ENCODE measurements at places on chromosomes 16 and 17. TPM values are rescaled to one million over a fixed set of nuclear protein-coding genes. Genes with fewer than 3 reads are reported as not detected.
A peak's percentile ranks its signal among the peaks of the same experiment; 100 is the strongest.

GRCh38 chr16:10128397-10129258 is 53.6 kb downstream of the GRIN2A start:
- no peak for DNase-seq

KRT28 gene
- total RNA-seq, result not detected

DNA sequence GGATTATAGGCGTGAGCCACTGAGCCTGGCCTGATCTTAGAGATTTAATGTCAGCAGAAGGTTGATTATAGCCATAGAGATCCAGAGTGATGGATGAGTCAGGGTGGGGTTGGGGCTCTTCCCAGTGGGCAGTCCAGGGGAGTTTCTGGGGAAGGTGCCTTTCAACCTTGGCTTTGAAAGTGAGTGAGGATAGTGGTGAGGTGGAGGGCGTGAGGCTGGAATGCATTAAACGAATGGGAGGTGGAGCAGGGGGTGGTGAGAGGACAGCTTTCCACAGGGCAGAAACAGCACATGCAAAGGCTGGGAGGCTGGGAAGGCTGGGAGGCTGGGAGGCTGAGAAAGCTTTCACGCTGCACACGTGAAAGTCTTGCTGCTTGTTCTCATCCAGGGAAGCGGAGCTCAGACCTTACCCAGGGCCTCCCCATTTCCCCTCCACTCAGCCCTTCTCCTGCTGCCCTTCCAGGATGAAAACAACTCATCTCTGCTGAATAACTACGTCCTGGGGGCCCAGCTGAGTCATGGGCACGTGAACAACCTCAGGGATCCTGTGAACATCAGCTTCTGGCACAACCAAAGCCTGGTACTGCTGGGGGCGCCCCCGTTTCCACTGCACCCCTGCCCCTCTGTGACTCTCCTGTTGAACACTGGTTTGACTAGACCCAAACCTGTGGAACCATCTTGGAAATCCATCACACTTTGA is 22.3 kb downstream of the ADGRG5 start:
- no peak for DNase-seq

DNA sequence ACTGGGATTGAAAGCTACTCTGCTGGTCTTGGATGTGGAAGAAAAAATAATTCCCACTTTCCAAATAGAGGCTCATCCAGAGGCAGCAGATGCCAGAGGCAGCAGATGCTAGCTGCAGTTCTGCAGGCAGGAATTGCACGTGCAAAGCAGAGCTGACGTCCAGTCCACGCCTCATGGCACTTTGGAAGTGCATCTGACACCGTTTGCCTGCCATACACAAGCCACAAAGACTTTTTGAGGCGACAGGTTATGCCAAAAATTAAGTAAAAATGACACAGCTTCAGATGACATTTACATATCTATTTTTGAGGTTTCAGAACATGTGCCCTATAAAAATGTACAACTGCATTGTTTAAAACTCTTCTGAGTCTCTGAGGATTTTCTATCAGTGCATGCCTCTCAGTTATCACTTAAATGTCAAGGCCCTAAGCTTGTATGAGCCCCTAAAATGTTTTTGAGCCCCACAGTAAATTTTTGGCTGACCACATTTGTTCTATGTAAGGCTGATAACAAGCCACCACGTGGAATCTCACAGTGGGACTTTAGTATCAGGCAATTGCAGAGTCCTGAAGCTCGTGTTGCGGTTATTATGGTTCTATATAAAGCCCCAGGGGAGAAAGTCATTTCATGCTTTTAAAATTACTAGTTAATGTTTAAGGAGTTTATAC is 239.2 kb downstream of the PRKCA start:
- peak; percentile 25 for DNase-seq

- no peak for DNase-seq
Observed at GRCh38 chr17:34853924-34854323, 107.3 kb downstream of the CCT6B start.

SLC13A2 gene
- total RNA-seq, result not detected

DNA sequence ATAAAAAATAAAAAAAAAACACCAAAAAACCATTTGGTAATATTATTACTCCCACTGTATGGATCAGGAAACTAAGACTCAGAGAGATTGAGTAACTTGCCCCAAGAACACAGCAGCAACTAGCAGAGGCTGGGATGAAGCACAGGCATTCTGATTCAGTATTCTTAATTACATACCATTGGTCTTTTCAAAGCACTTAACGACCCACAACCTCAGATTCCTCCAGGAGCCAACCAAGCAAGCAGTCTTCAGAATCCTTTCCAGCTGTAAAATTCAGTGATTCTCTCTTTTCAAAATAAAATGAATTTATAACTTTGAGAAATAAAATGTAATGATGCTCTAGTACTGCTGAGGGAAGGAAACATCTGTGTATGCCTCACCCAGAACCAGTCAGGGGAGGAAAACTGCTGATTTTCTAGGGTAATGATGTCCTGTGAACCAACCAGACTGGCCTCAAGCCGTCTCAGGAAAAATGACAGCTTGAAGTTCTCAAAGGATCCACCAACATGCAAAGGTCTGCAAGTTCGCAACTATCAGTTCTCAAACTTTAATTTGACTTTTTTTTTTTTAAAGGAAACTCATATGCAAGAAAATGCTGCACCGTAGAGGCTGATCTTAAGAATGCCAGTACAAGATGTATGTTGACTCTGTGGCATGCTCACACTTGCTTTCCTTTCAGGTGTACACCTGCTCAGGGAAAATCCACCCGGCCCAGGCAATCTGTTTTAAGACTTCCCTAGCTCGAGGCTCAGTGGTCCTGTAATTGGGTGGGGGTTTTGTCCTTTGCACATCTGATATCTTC is 9.0 kb downstream of the CUEDC1 start:
- no peak for DNase-seq

CLDN7 gene
- total RNA-seq, result 3.4 TPM

DNA sequence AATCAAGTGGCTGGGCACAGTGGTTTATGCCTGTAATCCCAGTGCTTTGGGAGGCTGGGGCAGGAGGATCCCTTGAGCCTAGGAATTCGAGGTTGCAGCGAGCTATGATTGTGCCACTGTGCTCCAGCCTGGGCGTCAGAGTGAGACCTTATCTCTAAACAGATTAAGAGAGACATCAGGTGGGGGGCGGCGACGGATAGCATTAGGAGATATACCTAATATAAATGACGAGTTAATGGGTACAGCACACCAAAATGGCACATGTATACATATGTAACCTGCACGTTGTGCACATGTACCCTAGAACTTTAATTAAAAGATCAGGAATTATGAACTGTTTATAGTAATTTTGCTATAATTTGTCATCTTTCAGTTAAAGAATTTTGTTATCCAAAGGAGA is 10.3 kb downstream of the RAD51C start:
- no peak for DNase-seq

DNA sequence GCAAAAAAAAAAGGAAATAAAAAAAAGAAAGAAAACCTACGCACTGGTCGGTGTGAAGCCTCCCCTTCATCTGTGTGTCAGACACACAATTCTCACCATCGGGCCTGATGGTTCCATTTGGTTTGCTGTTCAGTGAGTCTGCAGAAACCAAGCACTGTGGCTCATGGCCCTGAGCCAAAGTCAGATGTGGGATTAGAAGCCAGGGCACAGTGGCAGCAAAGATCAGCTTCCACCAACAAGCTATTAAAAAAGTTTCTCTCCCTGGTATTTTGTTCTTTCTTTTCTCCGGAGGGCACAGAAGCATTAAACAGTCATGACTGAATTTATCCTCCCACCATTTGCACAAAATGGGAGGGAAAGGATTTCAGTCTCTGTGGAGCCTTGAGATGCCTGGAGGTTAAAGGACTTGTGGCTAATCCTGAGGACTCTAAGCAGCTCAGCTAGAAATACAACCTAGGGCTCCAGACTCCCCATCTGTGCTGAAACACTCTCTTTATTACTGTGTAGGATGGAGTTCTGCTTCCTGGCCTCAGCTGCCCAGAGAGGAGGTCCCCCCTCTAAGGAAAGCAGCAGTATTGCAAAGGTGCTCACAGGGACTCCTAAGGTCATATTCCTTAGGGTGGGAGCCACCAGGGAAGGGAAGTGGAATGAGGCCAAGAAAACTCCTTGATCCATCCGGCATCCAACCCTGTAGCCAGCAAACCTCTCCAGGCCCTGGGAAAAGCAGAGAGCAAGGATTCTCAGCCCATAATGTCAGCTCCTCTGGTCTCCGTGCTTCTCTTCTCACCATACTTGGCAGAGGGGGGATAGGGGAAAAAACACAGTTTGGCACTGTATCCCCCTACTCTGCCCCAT is 28.2 kb downstream of the SLC39A11 start:
- DNase-seq, result no peak

DNA sequence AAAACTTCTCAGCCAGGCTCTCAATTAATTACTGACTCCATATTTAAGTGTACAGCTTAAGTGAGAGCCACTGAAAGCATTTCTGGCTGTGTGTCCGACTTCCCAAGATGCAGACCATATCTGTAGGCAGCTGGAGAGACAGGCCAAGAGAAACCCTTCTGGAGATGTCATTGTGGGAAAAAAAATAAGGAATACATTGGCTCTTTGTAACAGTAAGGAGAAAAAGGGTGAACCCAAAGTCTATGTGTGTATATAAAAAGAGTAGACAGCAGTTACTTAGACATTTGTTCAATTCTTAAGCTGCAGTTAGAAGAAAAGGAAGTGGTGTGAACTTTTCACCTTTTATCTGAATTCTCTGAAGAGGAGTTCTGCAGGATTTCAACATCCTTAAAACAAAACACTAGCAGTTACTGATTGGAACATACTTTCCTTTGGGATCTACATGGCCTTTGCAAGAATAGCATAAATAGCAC is 21.7 kb downstream of the FAM117A start:
- no peak for DNase-seq

- peak; percentile 34 for DNase-seq
Observed at GRCh38 chr16:1781758-1782407, 488 bp downstream of the SPSB3 start.

DNA sequence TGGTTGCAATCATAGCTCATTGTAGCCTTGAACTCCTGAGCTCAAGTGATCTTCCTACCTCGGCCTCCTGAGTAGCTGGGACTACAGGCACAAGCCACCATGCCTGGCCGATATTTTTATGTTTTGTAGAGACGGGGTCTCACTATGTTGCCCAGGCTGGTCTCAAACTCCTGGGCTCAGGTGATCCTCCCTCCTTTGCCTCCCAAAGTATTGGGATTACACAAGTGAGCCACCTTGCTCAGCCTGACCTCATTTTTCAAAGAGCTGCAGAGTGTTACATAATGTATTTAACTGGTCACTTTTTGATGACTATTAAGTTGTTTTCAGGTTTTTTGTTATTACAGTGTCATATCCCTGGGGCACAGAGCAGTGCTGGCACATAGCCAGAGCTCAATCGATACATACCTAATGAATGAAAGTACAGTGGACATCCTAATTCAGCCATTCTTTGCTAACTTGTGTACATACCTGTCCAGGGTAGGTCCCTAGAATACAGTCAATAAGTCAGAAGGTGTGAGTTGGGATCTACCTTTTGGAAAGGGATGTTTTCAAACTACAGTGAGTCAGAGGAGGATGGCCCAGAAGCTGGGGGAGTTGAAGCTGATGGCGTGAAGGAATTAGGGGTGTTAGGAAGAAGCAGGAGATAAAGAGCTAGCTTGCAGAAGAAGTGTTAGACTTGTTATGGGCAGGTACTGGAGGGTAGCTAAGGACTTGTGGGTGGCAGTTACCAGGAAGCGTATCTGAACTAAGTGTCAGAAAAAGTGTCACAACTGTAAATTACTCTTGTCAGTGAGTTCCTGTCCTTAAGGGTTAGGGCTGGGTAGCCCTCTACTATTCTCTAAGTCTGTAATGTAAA is 20.1 kb upstream of the CYLD start:
- DNase-seq, result no peak

DNA sequence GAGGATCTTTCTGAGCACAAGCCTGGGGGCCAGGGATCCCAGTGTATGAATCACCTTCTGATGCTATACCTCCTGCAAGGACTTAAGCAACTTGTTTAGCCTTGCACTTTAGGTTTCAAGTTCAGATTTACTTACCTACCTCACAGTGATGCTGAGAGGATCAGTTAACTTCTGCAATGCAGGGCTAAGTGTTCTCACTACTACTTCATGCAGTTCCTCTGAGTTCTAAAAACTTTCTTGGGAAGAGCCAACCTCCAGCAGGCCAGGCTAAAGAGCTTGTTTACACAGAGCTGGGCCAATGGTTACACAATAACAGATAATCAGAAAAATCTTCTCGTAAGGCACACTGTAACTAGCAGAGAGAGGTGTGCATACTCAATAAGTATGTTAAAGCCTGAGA is 13.0 kb downstream of the VEZF1 start:
- DNase-seq, result no peak

- DNase-seq, result peak; percentile 37
Observed at GRCh38 chr17:751269-752001, 629 bp downstream of the GEMIN4 start.

DNA sequence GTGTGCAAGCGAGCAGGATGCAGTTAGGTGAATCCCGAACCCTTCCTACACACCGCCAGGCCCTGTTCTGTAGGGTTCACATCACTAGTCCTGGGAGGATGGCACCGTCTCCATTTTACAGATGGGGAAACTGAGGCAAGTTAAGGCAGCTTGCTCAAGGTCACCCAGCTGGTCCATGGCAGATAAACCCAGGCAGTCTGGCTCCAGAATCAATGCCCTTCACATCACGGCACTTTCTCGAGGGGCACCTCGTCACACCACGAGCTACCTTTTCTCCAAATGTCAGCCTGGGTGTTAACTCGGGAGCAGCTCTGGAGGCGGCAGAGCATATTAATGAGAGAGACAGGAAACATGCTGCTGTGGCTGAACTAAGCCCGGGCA is 9.5 kb downstream of the NOB1 start:
- no peak for DNase-seq

BRICD5 gene
- total RNA-seq, result 8.6 TPM

DNA sequence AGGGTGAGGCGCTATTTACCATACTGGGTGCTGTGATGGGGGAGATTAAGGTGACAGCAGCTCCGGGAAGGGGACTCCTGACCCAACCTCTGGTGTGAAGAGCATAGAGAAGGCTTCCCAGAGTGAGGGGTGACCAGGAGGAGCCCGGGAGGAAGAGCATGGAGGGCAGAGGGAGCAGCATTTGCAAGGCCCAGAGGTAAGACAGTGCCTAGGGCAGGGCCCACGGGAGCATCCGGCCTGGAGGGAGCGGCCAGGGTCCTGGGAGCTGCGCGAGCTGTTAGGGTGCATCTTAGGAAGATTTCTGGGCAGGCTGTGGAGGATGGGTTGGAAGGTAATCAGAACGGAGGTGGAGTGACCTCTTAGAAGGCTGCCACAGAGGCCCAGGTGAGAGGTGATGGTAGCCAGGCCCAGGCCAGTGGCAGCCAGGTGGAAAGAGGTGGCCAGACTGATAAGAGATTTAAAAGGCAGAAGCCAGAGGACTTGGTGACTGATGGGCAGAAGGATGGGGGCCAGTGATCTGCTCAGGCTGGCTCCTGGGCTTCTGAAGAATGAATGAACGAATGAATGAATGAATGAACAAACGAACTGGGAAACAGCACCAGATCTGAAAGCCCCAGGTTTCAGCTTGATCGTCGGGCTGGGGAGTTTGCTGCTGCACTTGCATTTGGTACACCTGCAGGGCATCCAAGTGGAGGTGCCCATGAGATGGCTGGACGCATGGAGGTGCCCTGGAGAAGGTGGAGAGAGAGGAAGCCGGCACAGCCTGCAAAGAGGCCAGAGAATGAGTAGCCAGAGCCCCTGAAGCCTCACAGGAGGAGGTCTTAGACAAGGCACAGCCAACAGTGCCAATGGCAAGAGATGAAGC is 13.0 kb upstream of the TMEM92 start:
- no peak for DNase-seq
